D341Med (cell line): ENCODE measurements at places on chromosomes 2 and 18.
A peak's percentile ranks its signal among the peaks of the same experiment; 100 is the strongest.

GRCh38 chr2:10274376-10274775, 28.3 kb upstream of the HPCAL1 start:
- no peak for DNase-seq

DNA sequence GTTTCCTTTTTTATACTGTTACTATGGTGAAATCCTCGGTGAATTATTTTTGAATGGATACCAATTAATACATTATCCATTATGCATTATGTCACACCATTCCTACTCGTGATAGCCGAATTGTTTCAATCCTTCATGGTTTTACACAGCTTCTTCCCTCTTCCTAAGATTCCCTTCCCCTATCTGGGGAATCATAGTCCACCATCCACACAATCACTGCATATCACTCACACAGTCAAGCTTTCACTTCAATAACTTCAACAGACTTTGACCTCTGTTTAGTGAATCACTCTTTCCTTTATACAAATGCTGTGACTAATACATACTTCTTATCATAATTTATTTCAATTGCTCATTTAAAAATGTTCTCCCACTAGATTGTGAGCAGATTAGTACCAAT, 1108.1 kb upstream of the LRRTM1 start:
- DNase-seq, result no peak

- DNase-seq, result no peak
Observed at GRCh38 chr2:85649201-85650190, 18.5 kb downstream of the SFTPB start.

DNA sequence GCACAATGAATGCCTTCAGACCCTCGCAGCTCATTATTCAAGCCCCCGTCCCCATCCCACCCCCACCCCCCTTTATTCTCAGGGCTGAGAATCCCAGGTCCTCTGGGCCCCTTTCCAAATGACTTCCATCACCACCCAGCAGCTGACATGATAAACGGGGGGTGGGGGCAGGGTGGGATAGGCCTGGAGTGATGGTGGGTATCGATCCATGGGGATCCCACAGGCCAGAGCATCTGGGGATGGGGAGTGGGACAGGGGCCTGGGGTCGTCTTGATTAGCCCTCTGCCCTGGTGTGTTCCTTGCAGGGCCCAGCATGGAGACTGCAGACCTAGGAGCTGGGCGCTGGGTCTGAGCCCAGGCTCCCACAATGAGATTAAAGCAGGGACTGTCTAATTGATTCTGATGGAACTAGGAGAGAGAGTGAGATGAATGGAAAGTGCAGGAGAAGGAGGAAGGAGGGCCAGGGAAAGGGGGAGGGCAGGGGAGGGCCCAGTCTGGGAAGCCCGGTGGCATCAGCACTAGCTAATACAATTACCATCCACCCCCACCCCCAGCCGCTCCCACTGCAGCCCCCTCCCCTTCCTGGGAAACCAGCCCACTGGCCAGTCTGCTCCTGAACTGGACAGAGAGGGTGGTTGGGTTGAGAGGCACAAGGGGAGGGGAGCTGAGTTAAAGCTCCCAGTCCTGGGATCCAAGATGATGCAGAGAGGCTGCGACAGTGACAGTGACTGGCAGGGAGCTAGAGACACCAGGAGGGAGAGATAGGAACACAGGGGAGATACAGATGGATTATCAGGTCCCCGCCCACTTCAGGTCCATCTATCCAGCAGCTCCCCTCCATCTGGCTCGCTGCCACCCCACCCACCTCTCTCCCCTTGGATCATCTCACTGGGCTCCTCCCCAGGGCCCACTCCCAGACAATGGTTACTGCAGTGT, 13.1 kb upstream of the TNS1 start:
- no peak for DNase-seq

- no peak for DNase-seq
Observed at GRCh38 chr18:21949326-21950015, 208.9 kb downstream of the MIB1 start.

DNA sequence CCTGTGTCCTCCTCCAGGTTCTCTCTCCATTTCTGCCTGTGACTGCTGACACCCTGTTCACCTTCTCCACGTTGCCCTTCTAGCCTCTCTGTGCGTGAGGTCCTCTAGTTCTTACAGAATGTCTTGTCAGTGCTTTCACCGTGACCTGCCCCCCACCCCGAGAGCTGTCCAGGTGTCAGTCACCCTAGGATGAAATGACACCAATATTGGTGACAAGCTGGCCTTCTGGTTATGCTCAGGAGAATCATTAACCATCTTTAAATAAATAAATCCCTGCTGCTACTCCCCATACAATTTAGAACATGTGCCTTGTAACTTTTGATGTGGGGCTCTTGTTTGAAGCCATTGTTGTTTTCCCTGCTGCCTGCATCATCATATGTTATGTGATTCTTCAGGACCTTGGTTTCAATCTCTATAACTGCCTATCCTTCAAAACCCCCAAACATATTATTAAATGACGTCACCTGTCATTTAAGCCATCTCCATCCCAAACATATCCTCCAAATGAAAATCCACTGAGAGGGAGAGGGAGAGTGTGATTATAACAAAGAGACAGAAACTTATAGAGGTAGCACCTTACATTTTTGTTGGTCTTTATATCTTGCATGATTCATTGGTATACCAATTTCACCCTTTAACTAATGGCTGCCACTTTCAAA, 496.3 kb downstream of the PARD3B start:
- DNase-seq, result no peak

- DNase-seq, result no peak
Observed at GRCh38 chr2:221335219-221335752, 236.8 kb downstream of the EPHA4 start.

GRCh38 chr18:60358516-60358915, 14.1 kb downstream of the MC4R start:
- no peak for DNase-seq

DNA sequence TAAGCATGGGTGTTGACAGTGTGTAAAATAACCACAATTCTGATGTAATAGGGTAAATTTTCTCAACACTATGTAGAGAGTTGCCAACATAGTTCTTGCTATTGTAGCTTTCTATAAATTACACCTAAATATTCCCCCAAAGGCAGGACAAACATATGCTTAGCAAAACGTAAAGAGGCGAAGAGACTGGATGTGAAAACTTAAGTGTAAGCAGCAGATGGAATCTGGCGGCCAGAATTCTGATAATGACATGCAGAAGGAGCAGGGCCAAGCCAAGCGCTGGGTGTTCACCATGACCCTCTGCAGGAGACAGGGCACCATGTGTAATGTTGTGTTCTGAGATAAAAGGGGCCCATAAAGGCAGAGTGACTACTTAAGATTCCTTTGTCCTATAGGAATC, 105.2 kb upstream of the ZNF521 start:
- DNase-seq, result no peak

GRCh38 chr2:144249035-144249637, 270.8 kb downstream of the ZEB2 start:
- DNase-seq, result no peak

DNA sequence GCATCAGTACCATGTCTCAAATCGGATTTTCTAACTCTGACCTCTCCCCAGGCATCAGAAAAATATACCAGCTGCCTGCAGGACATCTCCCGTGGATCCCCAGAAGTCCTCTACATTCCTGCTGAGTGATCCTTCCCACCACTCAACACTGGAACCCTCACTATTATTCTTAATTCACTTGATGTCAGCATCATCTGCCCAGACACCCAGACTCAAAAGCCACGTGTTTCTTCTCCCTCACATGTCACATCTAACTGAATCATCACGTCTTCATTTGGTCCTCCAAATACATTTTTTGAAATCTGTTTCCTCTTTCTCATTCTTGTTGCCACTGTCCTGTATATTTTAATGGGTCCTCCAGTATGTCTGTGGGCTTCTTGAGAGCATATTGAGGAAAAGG, 218.6 kb downstream of the HRH4 start:
- no peak for DNase-seq

DNA sequence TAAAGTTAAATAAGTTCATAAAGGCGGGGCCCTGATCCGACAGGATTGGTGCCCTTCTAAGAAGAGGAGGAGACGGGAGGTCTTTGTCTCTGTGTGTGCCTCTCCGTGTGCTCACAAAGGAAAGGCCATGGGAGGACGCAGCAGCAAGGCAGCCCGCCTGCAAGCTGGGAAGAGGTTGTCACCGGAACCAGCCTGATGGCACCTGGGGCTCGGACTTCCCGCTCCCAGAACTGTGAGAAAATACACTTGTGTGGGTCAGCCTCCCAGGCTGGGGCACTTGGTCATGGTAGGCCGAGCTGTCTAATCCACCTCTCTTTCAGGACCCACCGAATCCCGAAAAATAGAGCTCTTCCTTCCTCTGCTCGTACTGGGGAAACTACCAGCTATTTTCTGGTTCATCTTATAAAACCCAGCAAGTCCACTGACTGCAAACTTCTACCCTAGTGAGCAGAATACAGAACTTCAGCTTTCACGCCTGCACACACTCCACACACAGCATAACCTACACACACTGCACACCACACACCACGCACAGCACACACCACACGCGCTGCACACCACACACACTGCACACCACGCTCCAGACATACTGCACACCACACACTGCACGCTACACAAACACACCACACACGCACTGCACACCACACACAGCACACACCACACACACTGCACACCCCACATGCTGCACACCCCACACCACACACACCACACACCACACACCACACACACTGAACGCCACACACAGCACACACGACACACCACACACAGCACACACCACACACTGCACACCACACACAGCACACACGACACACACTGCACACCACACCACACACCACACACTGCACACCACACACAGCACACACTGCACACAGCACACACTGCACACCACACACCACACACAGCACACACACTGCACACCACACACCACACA, 58.1 kb downstream of the ASB1 start:
- no peak for DNase-seq

- DNase-seq, result no peak
Observed at GRCh38 chr2:138335036-138335435, 166.5 kb upstream of the SPOPL start.

- DNase-seq, result no peak
Observed at GRCh38 chr2:224781400-224781799, 65.2 kb upstream of the CCDC195 start.

DNA sequence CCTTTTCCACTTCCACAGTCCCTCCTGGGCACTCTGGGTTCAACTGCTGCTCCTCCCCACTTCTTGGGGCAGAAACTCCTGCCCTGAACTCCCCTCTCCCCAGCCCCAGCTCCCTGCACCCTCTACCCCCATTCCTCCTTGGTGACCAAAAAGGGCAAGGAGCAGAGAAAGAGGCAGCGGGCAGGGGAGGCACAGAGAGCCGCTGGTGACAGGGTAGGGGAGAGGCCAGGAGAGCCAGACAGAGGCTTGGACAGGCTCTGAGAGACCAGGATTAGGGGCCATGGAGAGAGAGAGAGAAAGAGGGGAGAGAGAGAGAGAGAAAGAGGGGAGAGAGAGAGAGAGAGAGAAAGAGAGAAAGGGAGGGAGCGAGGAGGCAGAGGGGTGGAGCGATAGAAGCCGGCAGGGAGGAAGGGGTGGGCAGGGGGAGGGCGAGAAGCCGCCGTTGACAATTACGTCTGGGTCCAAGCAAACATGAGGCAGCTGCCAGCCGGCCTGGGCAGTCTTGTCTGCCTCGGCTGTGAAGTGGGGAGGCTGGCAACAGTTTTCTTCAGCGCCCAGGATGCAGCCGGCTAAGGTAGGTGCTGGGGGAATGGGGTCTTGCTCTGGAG, at the start of gene KCNIP3:
TSS of gene KCNIP3 (plus strand) at position 468 of the 608 bp plus-strand sequence. CDS start at position 560, 92 bp downstream.
- peak; percentile 49 for DNase-seq

- DNase-seq, result no peak
Observed at GRCh38 chr2:168211664-168212163, 35.7 kb downstream of the STK39 start.

- no peak for DNase-seq
Observed at GRCh38 chr2:218345491-218346236, 11.0 kb upstream of the CATIP start.

- DNase-seq, result no peak
Observed at GRCh38 chr2:79389481-79389880, 123.4 kb upstream of the CTNNA2 start.

DNA sequence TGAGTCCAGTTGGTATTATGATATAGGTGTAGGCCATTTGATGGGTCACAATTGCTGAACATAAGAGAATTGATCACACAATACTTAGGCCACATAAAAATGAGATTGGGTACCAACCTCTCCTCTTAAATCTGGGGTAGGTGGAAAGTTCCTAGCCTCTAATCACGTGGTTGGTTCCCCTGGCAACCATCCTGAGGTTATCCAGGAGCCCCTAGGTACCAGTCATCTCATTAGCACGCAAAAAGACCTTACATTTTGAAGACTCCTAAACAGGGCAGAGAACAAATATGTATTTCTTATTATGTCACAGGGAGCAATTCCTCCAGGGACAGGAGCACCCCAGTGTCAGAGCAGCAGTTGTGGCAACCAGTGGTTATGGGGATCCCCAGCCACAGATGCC, 12.7 kb upstream of the SELENOI start:
- DNase-seq, result no peak

GRCh38 chr2:127072970-127073369, 34.0 kb downstream of the BIN1 start:
- DNase-seq, result no peak

DNA sequence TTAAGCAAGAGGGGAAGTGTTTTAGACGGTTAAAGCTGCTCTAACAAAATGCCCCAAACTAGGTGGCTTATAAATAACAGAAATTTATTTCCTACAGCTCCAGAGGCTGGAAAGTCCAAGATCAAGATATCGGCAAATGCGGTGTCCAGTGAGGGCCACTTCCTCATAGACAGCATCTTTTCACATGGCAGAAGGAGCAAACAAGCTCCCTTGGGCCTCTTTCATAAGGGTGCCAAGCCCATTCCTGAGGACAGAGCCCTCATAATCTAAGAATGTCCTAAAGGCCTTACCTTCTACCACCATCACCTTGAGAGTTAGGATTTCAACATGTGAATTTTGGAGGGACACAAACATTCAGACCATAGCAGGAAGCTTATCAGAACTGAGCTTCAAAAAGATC, 57.3 kb upstream of the PPP1CB start:
- DNase-seq, result no peak

DNA sequence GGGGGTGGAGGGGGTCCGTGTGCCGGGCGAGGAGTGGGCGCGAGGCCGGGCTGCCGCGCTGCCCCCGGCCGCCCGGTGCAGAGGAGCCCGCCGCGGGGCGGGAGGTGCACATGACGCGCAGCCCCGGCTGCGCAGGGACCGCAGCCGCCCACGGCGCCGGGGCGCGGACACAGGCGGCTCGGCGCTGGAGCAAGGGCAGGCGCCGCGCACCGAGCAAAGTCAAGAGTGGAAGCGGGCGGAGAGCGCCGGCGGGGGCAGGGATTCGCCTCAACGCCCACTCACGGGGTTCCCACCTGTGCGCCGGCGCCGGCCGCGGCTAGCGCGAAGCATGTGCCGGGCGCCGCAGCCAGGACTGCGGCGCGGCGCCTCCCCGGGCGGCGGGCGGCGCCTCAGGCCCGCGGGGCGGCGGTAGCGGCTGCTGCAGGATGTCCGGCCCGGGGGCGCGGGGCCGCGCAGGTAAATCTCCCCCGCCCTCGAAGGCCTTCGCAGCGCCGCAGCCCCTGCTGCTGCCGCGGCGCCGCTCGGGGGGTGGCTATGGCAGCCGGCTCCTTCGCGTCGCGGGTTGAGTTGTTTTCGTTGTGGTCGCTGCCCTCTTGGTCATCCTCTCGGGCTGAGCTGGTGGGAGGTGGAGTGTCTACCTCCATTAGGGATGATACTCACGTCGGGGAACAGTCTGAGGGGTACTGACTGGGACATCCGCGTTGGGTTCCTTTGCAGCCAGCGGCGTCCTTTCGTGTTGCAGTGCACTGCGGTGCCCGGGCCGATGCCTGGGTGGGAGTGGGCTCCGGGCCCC, 216.3 kb upstream of the DTNA start:
- DNase-seq, result peak; percentile 89
